ENCODE measurements at places on chromosomes 5 and 9.

- DNase-seq, result no peak
These were observed 91.3 kb upstream of the OTULINL start for GRCh38 chr5:14490309-14490711.

DNA sequence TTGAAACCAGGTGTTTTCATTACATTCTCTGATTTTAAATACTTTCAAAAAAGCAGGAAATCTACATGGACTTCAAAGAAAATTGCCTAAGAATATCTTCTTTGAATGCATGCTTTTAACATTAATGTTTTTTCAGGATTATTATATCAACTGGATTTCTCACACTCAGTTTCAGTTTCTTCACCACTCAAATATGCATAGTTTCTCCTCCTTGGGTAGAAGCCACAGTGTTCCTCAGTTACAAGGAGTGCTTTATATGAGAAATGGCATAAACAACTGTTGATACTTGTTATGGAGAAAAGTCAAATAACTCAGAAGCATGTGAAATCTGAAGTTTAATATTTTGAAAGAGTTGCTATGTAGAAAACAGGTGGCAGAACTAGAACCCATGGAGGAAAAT is 196.9 kb downstream of the DMRTA1 start:
- DNase-seq, result no peak

DNA sequence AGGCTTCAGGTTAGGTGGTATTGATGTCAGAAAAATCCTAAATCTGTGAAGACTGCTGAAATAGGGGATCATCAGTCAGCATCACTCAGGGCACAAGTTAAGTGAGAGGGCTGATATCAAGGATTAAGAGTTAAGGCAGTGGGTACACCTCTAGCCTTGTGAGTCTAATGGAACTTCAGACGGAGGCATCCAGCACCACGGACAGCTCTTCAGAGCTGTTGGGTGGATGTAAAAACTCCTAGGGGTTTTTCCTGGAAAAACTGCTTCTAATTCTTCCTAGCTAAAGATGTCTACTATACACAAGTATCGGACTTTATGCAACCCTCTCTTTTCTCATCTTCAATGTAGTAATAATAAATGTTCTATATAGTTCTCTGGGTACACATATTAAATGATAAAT is 165.9 kb downstream of the SH3GL2 start:
- DNase-seq, result no peak

DNA sequence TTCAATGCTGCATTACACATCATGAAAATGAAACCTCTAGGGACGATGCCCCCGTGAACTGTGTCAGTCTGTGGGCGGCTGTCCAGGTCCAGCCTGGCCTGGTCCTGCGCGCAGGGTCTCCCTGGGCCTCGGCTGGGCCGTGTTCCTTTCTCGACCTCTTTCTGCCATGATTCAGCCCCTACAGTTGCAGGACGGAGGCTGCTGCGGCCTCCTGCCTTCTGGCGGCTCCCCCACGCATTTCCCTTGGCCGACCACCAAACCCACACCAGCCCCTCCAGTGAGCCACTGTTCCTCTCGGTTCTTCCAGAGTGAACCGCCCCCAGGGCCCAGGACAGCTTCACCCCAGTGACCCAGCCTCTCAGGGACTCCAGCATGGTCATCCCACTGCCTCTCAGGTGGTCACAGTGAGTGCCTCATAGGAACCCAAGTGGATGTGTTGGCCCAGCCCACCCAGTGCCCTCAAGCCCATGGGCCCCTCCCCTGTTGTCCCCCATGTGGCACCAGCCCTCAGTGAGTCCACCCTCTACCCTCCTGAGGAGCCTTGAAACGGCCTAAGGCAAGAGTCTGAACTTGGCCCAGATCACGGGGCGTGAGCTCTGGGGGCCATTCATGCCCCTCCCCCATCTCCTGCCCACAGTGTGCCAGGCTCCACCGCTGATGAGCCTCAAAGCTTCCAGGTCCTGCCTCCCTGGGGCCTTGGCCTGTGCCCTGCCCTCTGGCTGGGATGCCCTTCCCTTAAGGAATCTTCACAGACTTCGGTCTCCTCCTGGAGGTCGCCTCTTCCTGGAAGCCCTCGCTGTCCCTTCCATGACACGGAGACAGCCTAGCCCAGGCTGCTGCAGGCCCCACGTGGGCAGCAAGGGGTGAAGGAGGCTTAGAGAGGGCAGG is 10.0 kb upstream of the CLIC3 start:
- no peak for DNase-seq

DNA sequence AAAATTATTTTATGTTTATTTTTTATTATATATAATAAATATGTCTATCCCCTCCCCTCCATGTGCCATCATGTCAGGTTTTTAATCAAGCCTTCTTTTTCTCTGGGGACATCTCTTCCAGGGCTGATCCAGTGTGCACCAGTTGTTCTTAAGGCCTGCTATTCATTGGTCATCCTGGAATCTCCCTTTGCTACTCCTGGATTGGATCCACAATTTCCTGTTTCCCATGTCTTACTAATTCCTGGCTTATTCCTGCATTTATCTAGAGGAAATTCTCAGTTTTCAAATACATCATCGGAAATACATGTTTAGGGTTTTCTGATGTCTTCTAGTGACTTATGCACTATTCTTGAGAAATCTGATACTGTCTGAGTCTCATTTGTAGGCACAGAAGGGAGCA is 56.8 kb downstream of the ANGPTL2 start:
- DNase-seq, result no peak

DNA sequence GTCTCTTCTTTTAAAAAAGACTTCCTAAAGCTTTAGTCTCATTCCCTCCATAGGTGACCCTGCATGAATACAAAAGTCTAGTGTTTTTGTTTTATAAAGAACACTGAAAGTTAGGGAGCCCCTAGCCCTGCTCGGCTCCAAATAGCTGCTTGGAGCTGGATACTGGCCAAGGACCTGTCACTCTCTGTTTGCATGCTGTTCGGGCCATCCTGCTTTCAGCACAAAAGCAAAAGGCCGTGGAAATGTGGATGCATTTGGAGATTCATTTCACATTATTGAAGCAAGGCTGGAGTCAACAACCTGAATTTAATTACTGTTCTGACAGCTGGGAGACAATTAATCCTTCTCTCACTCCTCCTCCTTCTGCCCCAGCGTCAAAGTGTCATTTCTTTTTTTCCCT is 151.7 kb upstream of the NMUR2 start:
- DNase-seq, result no peak

- no peak for DNase-seq
These were observed 6.8 kb upstream of the WDR41 start for GRCh38 chr5:77498952-77499351.

GRCh38 chr5:172732201-172732865 is 38.7 kb downstream of the DUSP1 start:
- no peak for DNase-seq

- DNase-seq, result no peak
These were observed 319.1 kb downstream of the NTRK2 start for GRCh38 chr9:84988621-84989020.

DNA sequence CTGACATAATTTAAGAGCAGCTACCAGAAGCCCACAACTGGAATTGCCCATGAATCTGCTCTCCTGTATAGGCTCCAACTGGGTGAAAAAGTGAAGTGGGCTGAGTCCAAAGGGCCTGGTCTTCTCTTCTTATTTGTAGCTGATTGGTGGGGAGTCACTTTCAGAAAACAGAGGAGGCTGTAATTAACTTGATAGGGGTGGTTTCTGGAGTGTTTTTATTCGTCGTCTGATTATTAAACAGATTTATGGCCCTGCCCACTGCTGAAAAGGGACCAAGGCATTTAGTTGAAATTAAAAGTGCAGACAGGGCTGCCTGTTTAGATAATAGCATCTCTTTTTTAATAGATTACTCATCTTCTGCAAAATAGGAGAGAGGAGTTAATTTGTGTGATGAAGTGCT is 81.0 kb upstream of the SAP30L start:
- no peak for DNase-seq

GRCh38 chr9:89739511-89739910 is 134.7 kb downstream of the GADD45G start:
- DNase-seq, result no peak

Measured in nucleus accumbens (tissue), 56 donors.